SK-N-SH (cell line): ENCODE measurements at places on chromosomes 6 and 20. TPM values are rescaled to one million over a fixed set of nuclear protein-coding genes. Genes with fewer than 3 reads are reported as not detected.

The TNFRSF6B gene
- polyA plus RNA-seq: 8.2 and 9.4 TPM in 2 replicates

The PRDM1 gene
- polyA plus RNA-seq: 2.3 and 4.0 TPM in 2 replicates

The SLCO4A1 gene
- polyA plus RNA-seq: 0.33 and 0.36 TPM in 2 replicates

The NKX2-4 gene
- not detected in 2 replicates for polyA plus RNA-seq

The GLP1R gene
- polyA plus RNA-seq: not detected in 2 replicates

The TAF8 gene
- 21.7 and 27.8 TPM in 2 replicates for polyA plus RNA-seq

The RIPPLY2 gene
- 0.33 and 1.3 TPM in 2 replicates for polyA plus RNA-seq

The SDCBP2 gene
- 3.0 and 4.0 TPM in 2 replicates for polyA plus RNA-seq

The ADGB gene
- not detected in 2 replicates for polyA plus RNA-seq

The SASH1 gene
- 15.5 and 19.8 TPM in 2 replicates for polyA plus RNA-seq
